ELF-1 (cell line): ENCODE measurements at places on chromosomes 7 and 10.

- peak; percentile 89 for DNase-seq
Observed at GRCh38 chr7:30559611-30560010, 35.1 kb upstream of the GARS1 start.

DNA sequence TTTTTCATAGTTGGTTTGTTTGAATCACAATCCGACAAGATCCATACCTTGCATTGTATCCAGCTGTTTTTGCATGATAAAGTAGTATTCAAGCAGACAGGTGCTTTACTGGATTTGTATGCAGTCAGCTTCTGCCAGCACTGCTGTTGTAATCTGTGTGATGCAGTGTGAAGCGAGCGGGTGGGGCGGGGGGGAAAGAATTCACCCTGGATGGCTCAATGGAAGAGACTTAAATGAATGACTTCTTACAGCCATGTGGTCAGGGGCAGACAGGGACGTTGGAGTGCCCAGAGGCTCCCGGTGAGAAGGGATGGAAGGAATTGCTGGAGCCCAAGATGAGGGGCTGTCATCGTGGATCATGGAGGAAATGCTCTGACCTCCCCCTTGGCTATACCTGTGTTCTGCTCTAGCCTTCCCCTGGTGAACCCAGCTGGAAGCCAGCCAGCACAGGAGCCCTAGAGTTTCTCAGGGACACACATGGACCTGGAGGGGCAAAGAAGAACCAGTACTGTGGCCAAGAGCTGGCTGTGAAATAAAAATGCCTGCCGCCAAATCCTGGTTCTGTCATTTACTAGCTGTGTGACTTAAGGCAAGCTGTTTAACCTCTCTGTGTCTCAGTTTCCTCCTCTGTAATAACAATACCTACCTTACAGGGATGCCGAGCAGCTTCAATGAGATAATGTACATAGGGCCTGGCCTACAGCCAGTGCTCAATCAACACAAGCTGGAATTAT is 14.1 kb downstream of the NFE2L3 start:
- no peak for DNase-seq

DNA sequence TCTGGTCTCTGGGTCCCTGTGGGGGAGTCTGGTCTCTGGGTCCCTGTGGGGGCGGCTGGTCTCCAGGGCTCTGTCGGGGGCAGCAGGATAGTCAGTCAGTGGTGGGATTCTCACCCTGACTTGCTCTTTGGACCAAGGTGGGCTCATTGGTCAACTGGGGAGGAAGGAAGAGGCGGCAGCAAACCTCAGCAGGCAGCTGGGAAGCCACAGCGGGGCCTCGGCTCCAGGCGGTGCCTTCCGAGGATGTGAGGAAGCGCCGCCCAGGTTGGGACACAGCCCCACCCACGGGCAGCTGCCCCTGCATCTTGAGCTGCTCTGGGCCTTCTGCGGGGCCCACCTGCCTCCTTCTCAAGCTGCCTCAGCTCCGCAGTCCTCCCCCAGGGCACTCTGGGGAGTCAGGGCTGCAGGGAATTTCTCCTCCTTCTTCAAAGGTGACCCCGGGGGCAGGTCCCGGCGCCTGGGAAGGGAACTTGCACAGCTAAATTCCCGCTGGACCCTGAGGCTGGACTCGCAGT is 20.4 kb upstream of the KNDC1 start:
- DNase-seq = peak; percentile 65

GRCh38 chr10:71209352-71209715 is 3.0 kb upstream of the UNC5B start:
- DNase-seq = no peak

GRCh38 chr7:101589976-101590662 is 39.0 kb downstream of the MYL10 start:
- no peak for DNase-seq

- no peak for DNase-seq
Observed at GRCh38 chr7:131924857-131925256, 368.4 kb upstream of the PODXL start.

- peak; percentile 75 for DNase-seq
Observed at GRCh38 chr10:120131183-120131582, 238.7 kb downstream of the SEC23IP start.

GRCh38 chr10:10432296-10433035 is 585.2 kb upstream of the CELF2 start:
- DNase-seq = no peak

GRCh38 chr7:132108563-132108962 is 467.7 kb downstream of the PLXNA4 start:
- DNase-seq = no peak

DNA sequence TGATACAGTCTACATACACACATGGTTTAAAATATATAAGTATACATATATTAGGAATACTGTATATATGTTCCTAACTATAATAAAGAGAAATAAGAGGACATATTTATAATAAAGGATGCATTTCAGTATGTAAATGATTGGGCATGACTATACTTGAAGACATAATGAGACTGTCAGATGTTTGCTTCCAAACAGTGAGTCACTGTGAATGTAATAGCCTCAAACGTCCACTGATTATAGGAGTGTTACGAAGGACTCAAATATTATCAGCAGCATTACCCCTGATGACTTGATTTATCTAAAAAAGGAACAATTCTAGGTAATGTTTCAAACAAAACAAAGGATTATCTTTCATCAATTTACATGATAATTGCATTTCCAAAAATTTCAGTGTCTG is 39.9 kb upstream of the NRBF2 start:
- no peak for DNase-seq

DNA sequence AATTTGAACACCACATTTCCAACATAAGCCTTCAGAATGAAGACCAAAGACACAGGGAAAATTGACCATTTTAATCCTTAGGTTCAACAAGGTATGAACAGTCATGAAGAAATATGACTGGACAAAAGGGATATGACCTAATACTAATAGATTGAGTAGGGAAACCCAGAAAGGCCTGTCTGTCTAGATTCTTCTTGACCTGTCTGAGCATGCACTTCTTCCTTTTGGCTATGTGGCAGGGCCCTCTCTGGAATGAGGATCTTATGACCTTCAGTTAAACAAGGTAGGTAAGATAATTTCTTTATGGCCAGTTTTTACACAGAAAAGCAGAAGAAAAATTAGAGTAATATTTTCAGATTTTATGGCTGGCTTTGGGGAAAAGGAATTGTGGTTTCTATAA is 3.0 kb upstream of the PHYHIPL start:
- no peak for DNase-seq

DNA sequence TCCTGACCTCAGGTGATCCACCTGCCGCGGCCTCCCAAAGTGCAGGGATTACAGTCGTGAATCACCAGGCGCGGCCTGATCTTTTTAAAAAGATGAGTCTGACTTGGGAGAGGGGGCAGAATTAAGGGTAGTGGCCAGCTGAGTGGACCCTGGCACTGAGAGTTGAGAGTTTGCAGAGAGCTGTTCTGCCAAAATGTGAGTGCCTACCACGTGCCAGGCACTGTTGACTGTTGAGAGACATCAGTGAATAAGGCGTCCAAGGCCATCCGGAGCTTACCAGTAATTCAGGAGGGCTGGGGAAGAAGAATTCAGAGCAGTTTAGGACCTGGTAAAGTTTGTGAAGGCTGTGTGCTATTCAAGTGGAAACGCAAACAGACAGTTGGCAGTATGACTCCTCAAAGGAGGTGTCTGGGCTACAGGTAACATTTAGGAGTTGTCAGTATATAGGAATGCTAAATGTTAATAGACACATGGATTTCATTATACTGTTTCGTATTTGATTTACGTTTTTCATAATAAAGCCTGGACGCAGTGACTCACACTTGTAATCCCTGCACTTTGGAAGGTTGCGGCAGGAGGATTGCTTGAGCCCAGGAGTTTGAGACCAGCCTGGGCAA is 1.5 kb downstream of the NIPSNAP2 start:
- no peak for DNase-seq

DNA sequence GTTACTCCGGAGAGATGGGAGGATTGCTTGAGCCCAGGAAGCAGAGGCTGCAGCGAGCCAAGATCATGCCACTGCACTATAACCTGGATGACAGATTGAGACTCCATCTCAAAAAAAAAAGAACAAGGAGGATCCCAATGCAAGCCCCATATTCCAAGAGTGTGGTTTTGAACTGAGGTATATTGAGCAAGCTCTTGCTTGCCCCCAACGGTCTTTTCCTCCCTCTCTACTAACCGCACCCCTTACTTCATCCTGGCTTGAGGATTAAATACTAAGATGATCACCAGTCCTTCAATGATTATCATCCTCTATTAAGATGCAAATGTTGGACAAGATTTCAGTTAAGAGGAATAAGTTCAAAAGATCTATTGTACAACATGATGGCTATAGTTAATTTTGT is 12.5 kb upstream of the SRGN start:
- no peak for DNase-seq

- peak; percentile 45 for DNase-seq
Observed at GRCh38 chr7:65250697-65251395, 122.8 kb upstream of the ZNF92 start.

DNA sequence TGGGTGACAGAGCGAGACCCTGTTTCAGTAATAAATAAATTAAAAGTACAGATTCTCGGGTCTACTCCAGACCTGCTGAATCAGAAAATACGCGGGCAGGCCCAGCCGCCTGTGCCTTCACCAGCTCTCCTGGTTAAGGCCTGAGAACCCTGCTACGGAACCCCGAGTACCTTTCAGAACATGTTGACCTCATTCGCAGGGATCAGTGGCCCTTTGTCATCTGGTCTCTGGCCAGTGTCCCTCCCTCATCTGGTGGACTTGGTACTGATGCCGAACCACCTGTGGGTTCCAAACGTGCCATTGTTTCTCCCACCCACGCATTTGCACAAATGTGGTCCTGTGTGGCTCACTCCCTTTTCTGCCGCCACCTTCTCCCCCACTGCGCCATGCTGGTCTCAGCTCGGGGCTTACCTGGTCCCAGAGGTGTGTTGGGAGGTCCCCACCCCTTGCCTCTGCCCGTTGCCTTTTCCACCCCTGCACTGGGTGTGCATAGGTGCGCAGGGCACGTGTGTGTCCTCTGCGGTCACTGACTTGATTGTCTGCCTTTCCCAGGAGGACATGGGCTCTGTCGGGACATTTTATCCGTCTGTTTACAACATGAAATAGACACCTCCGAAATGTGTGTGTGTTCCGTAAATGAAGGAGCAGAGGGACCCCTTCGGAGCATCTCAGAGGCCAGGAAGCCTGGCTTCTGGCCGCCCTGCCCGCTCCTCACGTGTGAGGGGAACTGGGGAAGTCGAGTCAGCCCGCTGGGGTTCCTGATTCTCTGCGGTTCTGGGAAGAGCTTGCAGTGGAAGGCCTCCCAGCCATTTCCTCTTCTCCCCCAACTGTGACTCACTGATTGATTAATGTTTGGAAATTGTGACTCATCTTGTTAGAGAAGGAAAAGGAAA is 135.2 kb downstream of the CUX1 start:
- no peak for DNase-seq

- no peak for DNase-seq
Observed at GRCh38 chr7:3956949-3957348, 655.9 kb downstream of the SDK1 start.

- no peak for DNase-seq
Observed at GRCh38 chr7:43612128-43612527, 29.2 kb downstream of the STK17A start.

GRCh38 chr7:104983578-104984539 is 30.1 kb upstream of the KMT2E start:
- DNase-seq = peak; percentile 89

DNA sequence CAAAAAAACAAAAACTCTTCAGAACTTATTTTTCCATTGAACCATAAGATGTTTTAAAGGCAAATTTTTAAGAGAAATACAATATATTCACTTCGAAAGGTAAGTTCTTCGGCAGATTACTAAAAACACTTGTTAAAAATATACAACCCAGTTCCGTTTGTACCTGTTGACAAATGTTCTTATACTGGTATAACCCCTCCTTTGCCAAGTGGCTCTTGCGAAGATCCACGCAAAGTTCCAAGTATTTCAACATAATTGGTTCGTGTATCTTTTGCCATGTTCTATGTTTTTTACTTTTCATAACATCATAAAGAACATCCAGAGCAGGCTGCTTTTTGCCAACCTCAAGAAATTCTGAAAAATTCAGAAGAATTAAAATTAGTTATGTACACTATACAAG is 7.0 kb downstream of the EIF3A start:
- no peak for DNase-seq

- DNase-seq = no peak
Observed at GRCh38 chr7:105742787-105743186, 133.6 kb downstream of the ATXN7L1 start.

DNA sequence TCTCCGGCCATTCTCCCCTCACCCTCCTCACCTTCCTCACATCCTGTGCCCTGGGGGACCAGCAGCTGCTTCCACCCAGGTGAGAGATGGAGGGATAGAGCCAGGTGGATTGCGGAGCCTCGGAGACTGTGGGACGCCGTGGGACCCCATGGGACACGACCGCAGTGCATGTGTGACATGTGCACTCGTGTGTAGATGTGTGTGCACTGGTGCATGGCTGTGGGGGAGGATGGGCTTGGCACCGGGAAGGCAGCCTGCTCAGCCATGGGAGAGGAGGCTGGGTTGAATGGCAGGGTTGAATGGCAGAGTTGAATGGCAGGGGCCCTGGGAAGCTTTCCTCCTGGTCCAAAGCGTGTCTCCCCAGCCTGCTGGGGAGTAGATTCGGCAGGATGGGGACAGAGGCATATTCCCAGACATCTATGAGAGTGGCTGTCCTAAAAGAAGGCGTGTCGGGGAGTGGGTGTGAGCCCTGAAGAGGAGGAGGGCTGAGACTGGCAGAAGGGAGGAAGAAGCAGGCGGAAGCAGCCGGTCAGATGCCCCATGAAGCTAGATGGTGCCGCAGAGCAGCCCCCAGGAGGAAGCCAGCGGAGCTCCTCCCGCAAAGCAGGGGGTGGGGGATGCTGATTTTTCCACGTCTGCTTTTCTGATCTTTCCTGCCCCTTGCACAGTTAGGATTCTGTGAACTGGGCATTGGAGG is 815 bp downstream of the GIMAP8 start:
- DNase-seq = no peak

GRCh38 chr10:128174581-128175559 is 48.6 kb upstream of the MKI67 start:
- DNase-seq = no peak

- no peak for DNase-seq
Observed at GRCh38 chr10:71719042-71719441, 536 bp downstream of the C10orf105 start.

DNA sequence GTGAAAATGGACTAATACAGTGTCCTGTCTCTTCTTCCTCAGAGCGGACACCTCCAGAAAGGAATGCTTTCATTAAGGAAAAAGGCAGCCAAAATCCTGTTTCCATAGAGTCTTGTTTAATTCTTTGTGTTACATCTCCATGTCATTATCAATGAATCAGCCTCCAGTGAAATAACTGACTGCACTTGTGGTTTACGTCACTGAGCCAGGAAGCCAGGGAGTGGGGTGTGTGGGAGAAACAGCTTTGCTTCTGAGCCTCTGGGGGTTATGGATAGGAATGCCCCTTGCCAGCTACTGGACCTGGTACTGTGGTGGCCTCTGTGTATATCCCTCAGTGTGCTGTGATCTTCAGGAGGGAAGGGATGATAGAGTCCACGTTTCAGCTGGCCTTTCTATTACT is 416.8 kb downstream of the GALNT17 start:
- DNase-seq = no peak

- no peak for DNase-seq
Observed at GRCh38 chr7:138834583-138834982, 36.6 kb upstream of the ATP6V0A4 start.

GRCh38 chr10:42543840-42544372 is 94.5 kb downstream of the ZNF33B start:
- no peak for DNase-seq
